Gastrocnemius medialis (tissue), 4 donors: ENCODE measurements at places on chromosomes 13 and 19. TPM values are rescaled to one million over a fixed set of nuclear protein-coding genes. Genes with fewer than 3 reads are reported as not detected.

DNA sequence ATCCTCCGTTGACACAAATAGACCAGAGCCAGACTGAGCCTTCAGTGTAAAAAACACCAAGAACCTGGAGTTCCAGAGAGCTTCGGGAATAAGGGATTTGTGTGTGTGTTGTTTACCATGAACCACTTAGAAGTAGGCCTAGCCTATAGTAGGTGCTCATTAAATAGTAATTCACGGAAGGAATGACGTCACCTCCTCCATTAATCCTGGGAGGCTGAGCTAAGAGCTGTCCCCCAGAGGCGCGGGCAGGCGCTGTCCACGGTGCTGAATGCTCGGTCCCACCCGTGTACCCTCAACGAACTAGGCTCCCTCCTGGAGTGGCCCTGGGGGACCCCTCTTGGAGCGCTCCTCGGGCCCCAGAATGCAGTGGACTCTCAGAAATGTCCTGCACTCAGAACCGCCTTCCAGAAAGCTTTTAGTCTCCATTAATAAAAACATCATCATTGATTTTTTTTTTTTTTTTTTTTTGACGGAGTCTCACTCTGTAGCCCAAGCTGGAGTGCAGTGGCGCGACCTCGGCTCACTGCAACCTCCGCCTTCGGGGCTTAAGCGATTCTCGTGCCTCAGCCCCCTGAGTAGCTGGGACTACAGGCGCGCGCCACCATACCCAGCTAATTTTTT, 6.5 kb downstream of the UNC13A start:
- H3K27me3 ChIP-seq, result peaks cover 52% of the 10 kb centered on the region
- H3K27ac ChIP-seq, result no peak overlapping the region
- H3K4me1 ChIP-seq, result peaks cover 7% of the 10 kb centered on the region
- no peak overlapping the region for H3K4me3 ChIP-seq

DNA sequence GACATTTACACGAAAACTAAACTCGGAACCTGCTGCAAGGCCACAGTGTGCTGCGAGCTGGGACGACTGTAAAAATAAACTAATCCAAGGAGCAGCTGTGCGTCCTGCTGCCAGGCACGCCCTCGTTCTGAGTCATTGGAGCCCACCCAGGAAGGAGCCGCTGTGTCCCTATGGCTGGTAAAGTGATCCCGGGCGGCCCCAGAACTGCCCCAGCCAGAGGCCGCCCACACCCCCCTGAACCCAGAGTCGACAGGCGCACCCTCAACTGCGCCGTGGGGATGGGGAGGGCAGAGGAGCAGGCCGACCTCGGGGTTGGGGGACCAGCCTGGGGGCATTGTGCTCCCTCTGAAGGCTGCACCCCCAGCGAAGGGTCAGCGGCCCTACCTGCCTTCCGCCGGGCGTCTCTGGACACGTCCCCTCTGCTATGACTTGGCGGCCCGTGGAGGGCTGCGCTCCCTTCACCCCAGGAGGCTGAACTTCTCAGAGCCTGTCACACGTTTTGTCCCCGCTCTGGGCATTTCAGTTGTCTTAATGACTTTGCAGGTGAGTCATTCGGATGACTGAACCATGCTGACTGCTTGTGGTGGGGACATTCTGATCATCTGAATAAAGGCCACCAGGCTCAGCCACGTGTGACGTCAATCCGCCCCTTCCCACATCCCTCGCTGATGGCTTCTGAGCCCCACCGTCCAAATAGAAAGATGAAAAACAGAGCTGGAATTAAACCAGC, 42.7 kb downstream of the ADPRHL1 start:
- peak overlapping the region; percentile 99 for H3K27ac ChIP-seq
- H3K4me3 ChIP-seq, result peak overlapping the region; percentile 68

GRCh38 chr13:36163286-36163685, 32.1 kb upstream of the DCLK1 start:
- peaks cover 9% of the 10 kb centered on the region for H3K4me1 ChIP-seq
- DNase-seq, result no peak
- no peaks in the 10 kb centered on the region for H3K27me3 ChIP-seq
- H3K36me3 ChIP-seq, result no peaks in the 10 kb centered on the region
- H3K4me3 ChIP-seq, result no peak overlapping the region

GRCh38 chr13:28464861-28465460, 30.0 kb downstream of the FLT1 start:
- DNase-seq, result no peak
- H3K27me3 ChIP-seq, result no peaks in the 10 kb centered on the region
- no peaks in the 10 kb centered on the region for H3K4me1 ChIP-seq
- no peaks in the 10 kb centered on the region for H3K36me3 ChIP-seq

DNA sequence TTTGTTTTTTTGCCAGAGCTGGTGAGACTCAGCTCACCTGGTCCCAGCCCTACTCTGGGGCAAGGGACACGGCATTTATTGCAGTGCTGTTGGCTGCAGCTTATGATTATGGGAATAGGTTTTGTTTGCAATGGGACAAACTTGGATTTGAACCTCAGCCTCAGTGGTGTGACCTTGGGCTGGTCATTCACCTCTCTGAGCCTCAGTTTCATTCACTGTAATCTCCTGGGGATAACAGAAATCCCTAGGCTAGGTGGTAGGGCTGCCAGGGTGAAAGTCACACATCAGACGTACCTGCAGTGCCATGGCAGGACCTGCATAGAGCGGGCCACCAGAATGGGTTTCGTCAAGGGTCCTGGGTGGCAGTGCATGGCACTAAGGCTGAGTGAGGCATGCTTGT, 73.7 kb upstream of the MEDAG start:
- no peaks in the 10 kb centered on the region for H3K27me3 ChIP-seq
- no peaks in the 10 kb centered on the region for H3K4me1 ChIP-seq
- no peaks in the 10 kb centered on the region for H3K36me3 ChIP-seq
- DNase-seq, result no peak
- no peak overlapping the region for H3K4me3 ChIP-seq

DNA sequence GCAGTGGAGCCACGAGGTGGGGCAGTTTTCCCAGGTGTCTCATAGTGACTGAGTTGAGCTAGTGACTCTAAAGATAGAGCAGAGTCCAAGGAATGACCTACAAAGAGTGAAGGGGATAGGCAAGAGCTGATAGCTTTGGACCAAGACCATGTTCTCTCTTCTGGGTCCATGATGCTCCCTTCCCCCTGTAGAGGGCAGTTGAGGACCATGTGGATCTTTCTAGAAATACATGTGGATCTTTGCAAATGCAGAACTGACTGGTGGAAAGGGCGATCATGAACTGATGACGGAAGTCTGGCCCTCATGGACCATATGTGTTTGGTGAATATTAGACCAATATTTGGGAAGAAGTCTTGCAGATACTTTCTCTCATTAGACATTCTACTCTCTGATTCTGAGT, 6.9 kb downstream of the PSG1 start:
- DNase-seq, result no peak
- H3K27me3 ChIP-seq, result no peaks in the 10 kb centered on the region
- H3K4me1 ChIP-seq, result no peaks in the 10 kb centered on the region
- no peak overlapping the region for H3K27ac ChIP-seq
- H3K36me3 ChIP-seq, result no peaks in the 10 kb centered on the region

DNA sequence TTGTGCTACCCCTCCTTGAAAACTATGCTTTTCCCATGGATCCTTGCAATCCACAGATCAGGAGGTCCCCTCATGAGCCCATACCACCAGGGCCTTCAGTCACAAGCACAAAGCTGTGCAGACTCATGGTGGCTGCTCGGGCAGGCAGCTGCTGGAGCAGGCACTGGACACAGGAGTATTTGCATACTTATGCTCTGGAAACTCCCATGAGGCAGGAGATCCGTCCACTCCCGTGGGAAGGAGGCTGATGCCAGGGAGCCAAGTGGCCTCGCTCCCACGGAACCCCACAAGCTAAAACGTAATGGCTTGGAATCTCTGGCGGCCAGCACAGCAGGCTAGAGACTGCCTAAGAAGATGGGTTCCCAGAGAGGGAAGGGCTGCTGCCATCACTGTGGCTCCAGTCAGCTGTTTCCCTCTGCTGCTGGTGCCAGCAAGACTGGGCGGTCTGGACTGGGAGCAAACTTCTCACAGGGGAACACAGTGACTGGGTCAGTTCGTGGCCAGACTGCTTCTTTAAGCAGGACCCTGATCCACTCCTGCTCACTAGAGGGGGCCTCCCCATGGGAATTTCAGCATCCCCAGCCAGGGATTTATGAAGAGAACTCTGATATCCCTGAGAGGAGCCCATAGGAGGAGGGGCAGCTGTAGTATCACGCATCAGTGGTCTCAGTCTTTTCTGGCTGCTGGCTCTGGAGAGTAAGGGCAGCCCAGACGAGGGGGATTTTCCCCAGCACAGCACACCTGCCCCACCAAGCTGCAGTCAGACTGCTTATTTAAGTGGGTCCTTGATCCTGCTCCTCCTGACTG, 370.3 kb upstream of the ATXN8OS start:
- DNase-seq, result no peak
- H3K27me3 ChIP-seq, result no peaks in the 10 kb centered on the region
- no peaks in the 10 kb centered on the region for H3K36me3 ChIP-seq
- no peaks in the 10 kb centered on the region for H3K4me1 ChIP-seq
- H3K27ac ChIP-seq, result no peak overlapping the region
- no peak overlapping the region for H3K4me3 ChIP-seq

Gene CEACAM8
- total RNA-seq, result not detected
